ENCODE measurements at places on chromosomes 5 and 9. TPM values are rescaled to one million over a fixed set of nuclear protein-coding genes. Genes with fewer than 3 reads are reported as not detected.

The ADAMTSL2 gene
- polyA plus RNA-seq = 0.19 TPM

GRCh38 chr5:58501778-58502417, 10.7 kb downstream of the GAPT start:
- DNase-seq = no peak

DNA sequence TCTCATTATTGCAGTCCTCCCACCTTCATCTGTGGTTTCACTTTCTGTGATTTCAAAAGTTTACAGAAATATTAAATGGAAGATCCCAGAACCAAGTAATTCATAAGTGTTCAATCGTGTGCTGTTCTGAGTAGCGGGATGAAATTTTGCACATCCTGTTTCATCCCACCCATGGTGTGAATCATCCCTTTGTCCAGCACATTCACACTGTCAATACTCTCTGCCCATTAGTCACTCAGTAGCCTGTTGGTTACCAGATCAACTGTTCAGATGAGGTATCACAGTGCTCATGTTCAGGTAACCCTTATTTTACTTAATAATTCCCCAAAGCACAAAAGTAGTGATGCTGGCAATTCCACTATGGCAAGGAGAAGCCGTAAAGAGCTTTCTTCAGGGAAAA, 26.8 kb downstream of the FAM81B start:
- DNase-seq = no peak

DNA sequence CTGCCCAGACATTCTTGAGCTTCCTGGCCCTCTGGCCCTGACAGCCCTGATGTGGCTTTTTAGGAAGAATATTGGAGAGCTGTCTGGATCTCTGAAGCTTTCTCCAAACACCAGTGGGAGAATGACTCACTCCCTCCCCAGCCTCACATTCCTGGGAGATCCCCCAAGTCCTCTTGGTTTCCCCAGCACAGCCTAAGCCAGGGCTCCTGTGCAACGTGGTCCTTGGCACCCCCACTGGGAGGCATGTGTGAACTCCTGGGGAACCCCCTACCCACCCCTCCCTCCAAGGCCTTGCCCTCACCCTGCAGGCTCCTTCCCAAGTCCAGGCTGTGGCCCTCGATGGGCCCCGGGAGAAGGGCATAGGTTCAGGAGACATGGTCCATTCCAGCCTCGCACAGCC, 12.7 kb downstream of the GLIPR2 start:
- DNase-seq = no peak

DNA sequence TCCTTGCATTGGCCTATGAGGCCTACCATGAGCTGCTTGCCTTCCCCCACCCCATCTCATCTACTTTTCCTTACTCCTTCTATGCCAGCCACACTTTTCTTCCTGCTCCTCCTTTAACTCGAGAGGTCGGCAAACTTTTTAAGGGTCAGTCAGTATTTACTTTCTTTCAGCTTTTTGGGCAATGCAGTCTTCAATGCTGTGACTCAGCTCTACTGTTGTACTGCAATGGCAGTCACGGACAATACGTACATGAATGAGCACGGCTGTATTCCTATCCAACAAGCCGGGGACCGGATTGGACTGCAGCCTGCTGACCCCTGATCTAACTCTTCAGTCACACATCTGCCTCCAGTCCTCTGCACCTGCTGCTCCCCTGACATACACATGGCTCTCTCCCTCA, 602 bp upstream of the ACTL7A start:
- DNase-seq = no peak

- peak; percentile 55 for DNase-seq
Observed at GRCh38 chr5:132103332-132103951, 29.9 kb downstream of the CSF2 start.

- DNase-seq = peak; percentile 80
Observed at GRCh38 chr9:136901516-136902258, 15.4 kb downstream of the TRAF2 start.

DNA sequence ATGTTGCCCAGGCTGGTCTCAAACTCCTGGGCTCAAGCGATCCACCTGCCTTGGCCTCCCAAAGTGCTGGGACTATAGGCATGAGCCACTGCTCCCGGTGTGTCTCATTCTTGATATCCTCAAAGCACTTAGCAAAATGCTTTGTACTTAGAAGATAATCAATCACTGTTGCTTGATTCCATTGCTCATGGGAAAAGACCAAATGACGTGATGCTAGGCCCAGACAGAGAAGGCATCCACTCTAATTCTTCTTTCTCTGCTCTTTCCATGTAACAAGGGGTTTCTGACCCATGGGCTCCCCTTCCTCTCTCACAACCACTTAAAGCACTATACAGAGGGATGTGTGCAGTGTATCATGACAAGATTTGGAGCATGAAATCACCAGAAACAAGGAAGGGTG, 83.0 kb downstream of the APBA1 start:
- no peak for DNase-seq

All from naive thymus-derived CD4-positive, alpha-beta T cell (primary cell).